Stimulated activated CD8-positive, alpha-beta memory T cell treated with anti-CD3 and anti-CD28 coated beads, Interleukin-15, amount 100 ng/mL, for 24 hours (primary cell): ENCODE measurements at places on chromosomes 16 and 17.

DNA sequence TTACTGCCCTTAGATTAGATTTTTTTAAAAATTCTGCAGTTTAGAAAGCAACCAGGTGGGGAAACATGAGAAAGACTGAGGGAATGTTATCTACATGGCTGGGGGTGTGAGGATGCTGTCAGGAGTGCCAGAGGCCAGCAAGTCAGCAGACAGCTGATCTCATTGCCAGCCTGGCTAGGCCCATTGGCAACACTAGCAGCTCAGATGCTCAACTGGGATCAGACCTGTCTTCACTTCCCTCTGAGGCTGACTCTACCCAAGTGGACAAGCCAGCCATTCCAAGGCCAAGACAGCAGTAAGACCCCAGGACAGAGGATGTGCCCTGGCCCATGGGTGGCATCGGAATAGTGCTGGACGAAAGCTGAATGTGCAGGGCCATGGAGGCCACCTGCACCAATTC is 96.2 kb downstream of the TMEM132E start:
- no peak for DNase-seq

DNA sequence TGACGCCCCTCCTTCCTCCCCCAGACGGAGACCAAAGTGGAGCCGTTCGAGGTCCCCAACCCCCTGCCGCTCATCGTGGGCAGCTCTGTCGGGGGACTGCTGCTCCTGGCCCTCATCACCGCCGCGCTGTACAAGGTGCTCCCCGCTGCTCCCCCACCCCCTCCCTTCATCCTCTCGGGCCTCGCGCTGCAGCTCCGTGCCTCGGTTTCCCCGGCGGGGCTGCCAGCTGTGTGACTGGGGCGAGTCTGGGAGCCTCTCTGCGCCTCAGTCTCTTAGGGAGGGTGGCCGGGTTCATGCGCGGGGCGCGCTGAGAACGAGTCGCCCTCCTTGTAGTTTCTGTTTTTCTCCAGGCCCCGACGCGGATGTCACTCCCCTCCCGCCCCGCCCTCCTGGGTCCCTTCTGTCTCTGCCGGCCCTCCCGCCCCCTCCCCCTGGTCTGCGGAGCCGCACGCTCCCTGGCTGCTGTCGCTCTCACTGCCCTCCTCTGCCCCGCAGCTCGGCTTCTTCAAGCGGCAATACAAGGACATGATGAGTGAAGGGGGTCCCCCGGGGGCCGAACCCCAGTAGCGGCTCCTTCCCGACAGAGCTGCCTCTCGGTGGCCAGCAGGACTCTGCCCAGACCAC is 23.7 kb upstream of the ITGAX start:
- no peak for DNase-seq

GRCh38 chr16:11604783-11605563 is 18.3 kb upstream of the LITAF start:
- no peak for DNase-seq

GRCh38 chr16:10984509-10984908 is 40.1 kb downstream of the CLEC16A start:
- DNase-seq = no peak

DNA sequence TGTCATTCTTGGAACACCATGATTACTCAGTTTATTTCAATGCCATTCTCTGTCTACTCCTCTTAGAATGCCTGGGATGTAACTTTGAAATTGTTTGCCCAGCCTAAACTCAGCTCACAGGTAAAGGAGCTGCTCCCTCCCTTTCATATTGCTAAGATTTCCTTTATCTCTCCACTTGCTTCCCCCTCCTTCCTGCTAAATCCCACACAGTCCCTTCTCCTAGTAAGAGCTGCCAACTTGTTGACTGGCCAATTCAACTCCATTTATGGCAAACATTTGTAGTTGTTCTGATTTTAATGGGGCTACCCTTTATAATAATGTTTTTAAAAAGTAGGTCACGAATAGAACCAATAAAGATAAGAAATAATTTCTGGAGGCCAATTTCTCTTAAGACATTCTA is 146.1 kb downstream of the SKAP1 start:
- DNase-seq = no peak

DNA sequence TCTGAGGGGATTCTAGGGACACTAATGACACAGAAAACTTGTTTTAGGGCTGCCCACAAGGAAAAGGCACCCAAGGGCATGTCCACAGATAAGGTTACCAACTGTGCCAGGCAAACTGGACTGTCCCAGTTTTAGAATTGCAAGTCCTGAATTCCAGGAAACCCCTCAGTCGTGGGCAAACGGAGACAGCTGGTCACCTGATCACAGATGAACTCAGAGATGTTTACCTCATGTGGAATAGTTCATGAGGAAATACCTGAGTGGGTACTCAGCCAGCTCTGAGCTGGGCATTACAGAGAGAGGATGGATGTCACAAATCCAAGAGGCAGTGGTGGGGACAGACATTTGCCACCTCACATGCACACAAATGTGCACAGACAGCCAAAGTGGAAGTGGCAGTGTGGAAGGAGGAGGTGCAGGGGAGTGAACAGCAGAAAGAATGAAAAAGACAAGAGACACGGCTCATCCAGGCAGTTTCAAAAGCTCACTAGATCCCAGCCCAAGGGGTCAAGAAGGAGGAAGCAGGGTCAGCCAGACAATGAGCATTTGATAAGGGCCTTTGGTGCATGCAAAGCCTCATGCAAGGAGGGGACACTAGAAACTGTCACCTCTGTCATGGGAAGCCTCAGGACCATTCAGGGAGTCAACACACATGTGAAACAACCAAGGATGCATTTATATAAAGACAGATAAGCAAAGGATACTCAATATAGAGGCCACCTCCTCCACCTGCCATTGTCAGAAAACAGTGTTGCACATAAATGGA is 24.8 kb downstream of the TTLL6 start:
- no peak for DNase-seq

DNA sequence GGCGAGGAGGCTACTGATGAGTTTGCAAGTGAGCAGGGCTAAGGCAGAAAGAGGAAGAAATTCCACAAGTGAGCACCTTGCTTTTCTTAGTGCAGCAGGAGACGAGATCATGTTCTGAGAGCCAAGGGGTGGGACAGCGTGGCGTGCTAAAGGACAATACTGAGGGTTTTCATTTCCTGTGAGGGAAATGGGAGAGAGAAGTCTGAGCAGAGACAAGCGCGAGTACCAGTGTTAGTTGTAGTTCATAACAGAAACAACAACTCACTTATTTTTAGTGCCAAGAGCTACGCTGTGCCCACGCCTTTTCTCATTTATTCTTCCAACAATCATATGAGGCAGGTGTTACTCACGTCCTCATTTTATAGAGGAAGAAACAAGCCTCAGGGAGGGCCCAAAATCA is 2.3 kb downstream of the SPACA3 start:
- DNase-seq = no peak

GRCh38 chr17:61738249-61738648 is 125.1 kb downstream of the BRIP1 start:
- no peak for DNase-seq

GRCh38 chr16:1295465-1295864 is 14.0 kb upstream of the UBE2I start:
- no peak for DNase-seq

DNA sequence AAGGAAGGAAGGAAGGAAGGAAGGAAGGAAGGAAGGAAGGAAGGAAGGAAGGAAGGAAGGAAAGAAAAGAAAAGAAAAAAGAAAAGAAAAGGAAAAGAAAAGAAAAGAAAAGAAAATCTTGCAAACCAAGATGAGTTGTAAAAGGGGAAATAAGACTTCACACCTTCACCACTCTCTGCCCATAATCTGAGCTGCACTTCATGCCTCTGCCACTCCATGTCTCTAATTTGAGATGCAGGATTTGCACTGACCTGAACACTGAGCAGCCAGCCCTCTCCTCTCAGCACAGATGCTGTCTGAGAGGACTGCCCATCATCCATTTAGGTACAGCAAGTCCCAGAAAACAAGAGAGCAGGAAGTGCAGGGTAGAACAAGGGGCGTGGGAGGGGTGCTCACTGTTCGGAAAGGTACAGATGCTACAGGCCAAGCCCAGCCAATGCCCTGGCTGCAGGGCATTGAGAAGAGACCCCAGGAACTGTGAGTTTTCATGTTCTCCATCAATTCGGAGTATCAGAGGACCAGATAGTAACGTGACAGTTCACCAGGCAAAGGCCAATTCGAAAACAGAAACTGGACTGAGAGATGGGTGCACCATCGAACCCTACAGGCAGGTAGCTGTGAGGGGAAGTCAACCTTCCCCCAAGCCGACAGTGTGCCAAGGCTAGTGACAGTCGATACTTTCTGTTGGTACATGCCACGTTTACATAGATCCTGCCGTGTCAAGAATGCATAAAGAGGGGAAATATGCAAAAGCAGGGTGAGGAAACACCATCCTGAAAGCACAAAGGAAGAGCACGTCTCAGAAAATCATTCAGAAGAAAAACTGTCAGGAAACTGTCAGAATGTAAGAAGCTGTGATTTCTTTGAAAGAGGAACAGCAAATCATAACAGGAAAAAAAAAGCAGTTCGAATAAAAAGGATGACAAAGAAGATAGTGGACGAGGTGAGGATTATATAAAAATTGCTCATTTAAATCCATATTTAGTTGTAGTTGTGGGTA is 142.0 kb upstream of the RCVRN start:
- no peak for DNase-seq

DNA sequence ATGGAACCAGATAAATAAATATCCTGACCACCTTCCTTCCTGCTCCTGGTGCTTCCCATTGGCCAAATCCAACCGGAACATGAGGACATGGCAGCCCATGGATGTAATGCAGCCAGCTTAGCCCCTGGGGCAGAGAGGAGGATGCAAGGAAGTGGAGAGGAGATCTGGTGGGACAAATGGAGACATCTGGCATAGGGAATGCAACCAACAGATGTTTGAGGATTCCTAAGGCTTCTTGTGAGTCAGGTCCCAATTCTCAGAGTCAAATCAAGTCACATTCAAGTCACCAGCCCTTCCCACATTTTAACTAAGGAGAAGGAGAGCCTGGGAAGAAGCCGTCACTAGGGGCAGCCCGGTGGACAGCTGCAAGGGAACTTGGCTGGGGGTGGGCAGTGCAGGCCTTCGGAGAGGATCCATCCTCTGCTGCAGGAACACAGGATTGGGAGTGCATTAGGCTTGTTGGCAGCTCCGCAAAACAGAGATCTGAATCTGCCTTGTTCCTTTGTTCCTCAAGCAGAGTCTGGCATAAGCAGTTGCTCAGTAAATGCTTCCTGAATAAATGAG is 62.8 kb upstream of the HS3ST2 start:
- no peak for DNase-seq
